ENCODE measurements at places on chromosomes 16 and 17.

GRCh38 chr17:41521574-41522261, 3.0 kb upstream of the KRT15 start:
- no peak for DNase-seq

DNA sequence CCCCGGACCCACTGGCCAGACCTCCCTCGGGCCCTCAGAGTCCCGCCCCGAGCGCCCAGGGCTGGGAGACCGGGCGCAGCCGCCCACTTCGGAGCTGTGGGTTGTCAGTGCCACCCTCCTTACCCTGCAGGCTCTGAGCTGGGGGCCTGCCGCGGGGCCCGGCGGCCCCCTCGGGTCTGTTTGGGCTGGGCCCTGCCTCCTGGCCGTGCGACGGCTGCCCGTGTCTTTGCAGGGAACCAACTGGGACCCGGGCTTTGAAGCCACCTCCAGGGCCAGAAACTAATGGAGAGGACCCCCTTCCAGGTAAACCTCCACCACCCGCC, 443 bp downstream of the TEDC2 start:
- no peak for DNase-seq

- no peak for DNase-seq
These were observed 7.3 kb downstream of the PLEKHG4 start for GRCh38 chr16:67286441-67287235.

GRCh38 chr17:61221181-61221580, 178.5 kb upstream of the TBX2 start:
- no peak for DNase-seq

DNA sequence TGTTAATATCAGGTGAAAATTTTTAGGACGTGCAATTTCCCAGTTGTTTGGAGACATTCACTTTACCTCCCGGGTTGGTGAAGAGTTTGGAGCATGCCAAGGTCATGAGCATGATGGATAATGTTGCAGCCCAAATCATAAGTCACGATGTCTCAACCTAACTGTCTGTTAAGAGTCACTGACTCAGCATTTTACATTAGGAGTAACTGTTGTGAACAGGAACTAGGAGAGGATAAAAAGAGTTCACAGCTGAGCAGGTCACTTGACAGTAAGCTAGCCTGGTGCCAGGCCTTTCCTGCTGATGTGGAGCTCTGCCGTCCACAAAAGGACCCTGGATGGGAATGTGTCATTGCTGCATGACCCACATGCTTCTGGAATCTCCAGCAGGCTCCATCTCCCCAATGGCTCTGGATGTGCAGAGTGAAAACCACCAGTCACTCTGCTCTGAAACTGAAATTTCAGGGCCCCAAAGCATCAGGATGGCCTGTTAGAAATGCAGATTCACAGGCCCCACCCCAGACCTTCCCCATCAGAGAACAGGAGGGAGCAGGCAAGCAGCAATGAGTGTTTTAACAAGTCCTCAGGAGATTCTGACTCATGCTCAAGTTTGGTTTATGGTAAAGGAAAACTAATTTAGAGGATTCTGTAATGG, 371.6 kb upstream of the MAF start:
- DNase-seq: no peak

DNA sequence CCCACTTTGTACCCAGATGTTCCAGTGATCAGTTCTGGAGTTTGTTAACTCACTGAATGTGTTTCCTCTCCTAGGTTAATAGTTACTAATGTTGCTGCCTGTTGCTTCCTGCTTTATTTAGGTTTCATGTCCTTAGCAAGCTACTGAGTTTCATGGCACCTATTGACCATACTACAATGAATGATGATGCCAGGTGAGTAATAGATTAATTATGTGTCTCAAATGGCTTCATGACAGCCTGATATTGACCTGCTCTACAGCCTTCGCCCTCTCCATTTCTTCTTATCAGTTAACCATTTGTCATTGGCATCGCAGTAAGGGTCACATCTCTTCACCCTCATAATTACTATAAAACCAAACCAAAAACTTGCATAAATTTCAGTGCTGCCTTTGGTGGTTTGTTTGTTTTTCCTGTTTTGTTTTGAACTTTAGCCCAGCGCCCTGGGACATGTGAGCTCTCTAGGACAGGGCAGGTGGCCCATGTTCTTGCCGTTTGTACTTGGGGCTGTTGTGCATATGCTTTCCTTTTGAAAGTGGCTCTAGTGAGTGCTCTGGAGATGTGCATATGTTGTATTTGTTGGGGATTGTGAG, 82.8 kb downstream of the AATF start:
- no peak for DNase-seq

DNA sequence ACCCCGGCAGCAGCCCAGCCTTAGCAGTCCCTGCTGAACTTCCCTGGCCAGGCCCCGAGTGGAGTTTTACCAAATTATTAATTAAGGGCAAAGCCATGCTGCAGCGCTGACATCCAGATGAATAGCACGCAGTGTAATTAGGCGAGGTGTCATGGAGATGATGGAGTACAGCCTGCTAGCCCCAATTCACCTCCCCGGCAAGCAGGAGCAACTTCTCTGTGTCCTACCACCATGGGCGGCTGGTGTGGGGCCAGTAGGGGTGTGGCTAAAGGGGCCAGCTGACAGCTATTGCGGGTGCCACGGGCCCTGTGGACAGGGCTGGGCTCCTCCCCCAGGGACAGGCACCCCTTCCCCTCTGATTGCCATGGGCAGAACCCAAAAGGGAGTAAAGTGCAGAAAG, 24.5 kb downstream of the ENDOV start:
- no peak for DNase-seq

DNA sequence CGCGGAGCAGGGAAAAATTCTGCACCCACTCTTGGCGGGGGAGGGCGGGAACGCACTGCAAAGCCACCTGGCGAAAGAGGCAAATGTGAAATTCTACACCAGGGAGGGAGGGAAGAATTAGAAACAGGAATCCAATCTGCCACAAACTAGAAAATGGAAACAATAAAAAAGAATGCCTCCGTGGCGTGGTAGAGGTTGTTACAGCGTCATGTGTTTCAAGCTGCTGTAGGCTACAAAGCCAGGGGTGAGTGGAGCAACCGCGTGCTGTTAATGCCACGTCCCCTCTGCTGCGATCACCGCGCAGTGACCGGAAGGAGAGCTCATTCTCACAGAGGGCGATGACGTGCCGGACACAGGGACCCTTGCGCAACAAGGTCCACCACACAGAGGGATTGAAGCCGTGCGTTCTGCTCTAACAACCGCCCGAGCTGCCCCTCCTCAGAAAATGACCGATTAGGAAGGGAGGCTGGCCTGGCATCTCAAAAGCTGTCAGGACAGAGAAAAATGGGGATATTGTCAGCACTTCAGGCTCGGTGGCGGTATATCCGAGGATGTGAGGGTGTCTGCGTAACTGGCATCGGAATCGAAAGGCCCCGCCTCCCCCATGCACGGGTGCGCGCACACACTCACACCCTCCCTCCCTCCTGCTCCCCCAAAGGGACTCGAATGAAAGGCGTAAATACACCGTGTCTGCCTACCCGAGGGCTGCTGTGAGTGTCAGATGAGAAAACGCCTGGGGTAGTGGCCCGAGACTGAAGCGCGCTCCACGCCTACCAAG, 70.8 kb upstream of the TNRC6C start:
- DNase-seq: peak; percentile 70

DNA sequence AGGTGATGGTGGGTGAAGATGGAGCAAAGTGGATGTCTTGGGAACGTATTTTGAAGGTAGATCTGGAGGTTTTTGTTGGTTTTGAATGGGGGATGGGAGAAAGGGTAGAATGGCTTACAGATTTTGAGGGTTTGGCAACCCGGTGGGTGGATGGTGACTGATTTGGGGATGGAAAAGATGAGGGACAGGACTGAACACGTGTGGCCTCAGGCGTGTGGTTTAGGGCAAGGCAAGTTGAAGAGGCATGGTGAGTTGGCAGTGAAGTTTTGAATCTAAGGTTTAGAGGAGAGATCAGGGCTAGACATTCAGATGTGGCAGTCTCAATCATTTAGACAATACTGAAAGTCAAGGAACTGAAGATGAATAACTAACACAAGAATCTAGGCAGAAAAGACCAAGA, 5.0 kb upstream of the DCTPP1 start:
- peak; percentile 85 for DNase-seq

DNA sequence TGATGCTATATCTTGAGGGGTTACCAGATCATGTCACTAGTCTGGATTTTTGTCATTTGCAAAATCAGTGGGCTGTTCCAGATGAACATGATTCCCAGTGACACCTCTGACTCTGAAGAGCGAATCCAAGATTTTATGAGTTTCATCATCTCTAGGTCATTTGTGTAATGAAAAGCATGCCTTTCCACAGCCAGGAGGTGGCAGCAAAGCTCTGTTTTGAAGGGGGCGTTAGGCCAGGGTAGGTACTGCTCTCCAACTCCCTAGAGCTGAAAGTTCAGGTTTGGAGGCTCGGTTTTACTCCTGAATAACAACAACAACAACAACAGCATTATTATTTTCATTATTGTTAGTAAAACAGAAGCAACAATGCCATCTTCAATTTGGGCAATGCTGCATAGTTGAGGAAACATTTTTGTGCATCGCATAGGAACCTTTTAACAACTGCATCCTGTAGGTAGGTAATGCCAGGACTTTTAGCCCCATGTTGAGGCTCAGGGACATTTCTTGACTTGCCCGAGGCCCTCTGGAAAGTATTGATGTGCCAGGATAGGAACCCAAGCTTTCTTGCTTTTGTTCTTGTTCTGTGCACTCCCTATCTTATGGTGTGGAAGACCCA, 77.0 kb downstream of the MYH13 start:
- DNase-seq: peak; percentile 40

GRCh38 chr17:2782055-2782454, 14.2 kb upstream of the RAP1GAP2 start:
- DNase-seq: no peak

GRCh38 chr16:982145-983043, 824 bp downstream of the SOX8 start:
- DNase-seq: peak; percentile 39

- DNase-seq: peak; percentile 68
These were observed 37.4 kb downstream of the CLEC16A start for GRCh38 chr16:10981697-10982216.

DNA sequence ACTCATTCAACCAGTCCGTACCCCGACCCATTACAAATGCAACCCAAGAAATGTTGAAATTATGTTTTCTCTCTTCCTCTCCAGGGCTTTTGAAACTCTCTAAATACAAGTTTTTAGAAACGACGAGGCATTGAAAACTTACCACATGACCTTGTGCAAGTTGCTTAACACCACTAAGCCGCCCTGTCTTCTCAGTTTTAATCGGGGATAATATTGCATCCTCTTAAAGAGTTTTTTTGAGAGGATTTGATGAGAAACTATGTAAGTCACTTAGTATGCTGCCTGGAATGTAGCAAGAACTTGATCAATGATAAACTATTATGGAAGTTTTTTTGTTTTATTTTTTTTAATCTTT, 149.0 kb upstream of the FAM20A start:
- DNase-seq: no peak

DNA sequence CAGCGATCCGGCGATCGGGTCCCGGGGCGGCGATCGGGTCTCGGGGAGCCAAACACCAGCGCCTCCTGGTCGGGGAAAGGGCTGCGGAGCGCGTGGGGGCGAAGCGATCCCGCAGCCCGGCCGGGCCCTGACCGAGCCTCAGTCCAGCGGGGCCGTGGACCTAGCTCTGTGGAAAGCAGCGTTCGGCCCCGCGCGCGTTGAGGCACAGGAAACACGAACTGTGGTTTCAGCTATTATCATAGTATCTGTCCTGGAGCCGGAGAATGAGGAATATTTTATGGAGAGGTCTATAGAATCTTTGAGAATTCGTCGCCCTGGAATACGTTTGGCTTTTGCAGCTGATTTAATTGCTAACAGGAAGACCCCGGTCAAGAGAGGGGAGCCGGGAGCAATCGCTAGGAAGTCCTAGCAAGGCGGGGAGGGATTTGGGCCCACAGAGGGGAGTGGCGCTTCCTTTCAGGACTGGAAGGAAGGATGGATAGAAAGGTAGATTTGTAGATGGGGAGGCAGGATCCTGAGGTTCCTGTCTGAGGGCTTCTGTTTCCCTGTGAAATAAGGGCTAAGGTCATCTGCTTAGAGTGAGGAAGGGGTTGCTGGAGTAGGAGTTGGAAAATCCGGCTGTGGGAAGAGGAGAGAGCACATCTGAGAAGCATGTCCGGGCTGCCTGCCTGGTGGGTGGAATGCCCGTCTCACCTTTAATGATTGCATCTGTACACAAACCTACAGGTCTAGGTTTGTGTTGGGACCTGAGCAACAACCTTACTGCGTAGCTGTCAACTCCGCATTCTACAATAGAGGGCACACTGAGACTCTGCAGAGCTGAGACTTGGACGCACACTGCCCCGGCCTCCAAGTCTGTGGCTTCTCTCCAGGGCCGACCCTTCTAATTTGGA, 770 bp downstream of the CCNF start:
- DNase-seq: no peak

DNA sequence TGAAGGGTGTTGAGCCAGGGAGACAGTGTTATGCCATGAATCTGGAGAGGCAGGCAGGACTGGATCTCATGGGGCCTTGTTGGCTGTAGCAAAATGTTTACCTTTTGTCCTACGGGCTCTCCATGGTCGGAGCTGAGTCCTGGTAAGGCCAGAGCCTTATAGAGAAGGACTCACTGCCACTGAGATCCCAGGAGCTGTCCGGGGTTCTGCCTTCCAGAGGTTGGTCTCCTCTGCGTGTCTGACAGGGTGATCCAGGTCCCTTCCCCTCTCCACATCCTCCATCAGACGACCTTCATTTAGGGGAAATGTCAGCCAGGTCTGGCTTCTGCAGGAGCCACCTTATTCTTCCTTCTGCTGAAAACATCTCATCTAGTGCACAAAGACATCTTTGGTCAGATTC, 285.2 kb upstream of the N4BP1 start:
- DNase-seq: no peak

- DNase-seq: no peak
These were observed at the start of gene ERBB2 for GRCh38 chr17:39699818-39700147. TSS of gene ERBB2 (plus strand) at chr17:39700064. CDS start at chr17:39700239, 175 bp downstream.

DNA sequence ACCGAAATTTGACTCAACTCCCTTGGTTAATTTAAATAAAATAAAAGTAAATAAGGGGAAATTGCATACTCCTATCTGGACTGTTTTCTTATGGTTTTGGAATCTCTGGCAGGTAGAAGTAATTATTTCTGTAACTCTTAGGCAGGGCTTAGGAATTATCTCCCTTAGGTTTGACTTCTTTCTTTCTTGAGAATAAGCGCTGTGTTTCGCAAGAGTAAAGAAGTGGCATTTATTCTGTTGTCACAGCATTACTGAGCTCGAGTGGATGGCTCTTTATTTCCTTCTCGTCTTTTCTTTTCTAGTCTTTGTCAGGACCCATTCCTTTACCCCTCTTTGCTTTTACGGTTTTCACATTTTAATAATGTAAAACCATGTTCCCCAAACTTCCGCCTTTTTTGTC, 633.2 kb downstream of the WWOX start:
- no peak for DNase-seq

- peak; percentile 70 for DNase-seq
These were observed 2.7 kb downstream of the KRT36 start for GRCh38 chr17:41486809-41487530.

- no peak for DNase-seq
These were observed 51.5 kb downstream of the MPRIP start for GRCh38 chr17:17093764-17094163.

All from stimulated activated CD4-positive, alpha-beta T cell treated with anti-CD3 and anti-CD28 coated beads, Interleukin-15, amount 100 ng/mL, for 24 hours (primary cell).